Stimulated activated CD8-positive, alpha-beta memory T cell treated with anti-CD3 and anti-CD28 coated beads, Interleukin-2, amount 100 ng/mL, for 1 hour (primary cell): ENCODE measurements at places on chromosomes 7 and 10.

GRCh38 chr7:80941208-80941758 lies 22.4 kb upstream of the SEMA3C start:
- no peak for DNase-seq

GRCh38 chr7:105875505-105875904 lies 894 bp downstream of the ATXN7L1 start:
- no peak for DNase-seq

- no peak for DNase-seq
These were observed 30.7 kb downstream of the CNNM2 start for GRCh38 chr10:102948786-102949185.

GRCh38 chr7:45140827-45141226 lies 16.8 kb upstream of the RAMP3 start:
- no peak for DNase-seq

DNA sequence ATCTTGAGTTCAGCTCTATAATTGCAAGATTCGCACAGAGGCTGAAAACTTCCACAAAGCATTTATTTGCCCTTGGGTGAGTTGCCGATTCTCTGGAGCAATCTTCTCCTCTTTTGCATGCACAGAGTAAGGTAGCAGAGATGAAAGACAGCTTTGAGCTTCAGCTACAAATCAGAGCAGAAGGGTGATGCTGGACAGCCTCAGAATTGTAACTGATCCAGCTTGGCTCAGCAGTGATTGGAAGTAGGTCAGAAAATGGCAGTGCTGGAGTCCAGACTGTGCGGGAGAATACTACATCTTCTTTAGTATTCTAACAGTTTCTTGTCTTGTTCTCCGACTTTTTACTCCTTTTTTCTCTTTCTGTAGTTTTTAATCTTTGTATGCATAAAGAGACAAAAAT lies 55.4 kb upstream of the CDC14C start:
- DNase-seq: no peak

GRCh38 chr10:101217450-101218281 lies 11.6 kb downstream of the LBX1 start:
- DNase-seq: no peak

GRCh38 chr7:13055732-13056368 lies 368.4 kb downstream of the ARL4A start:
- no peak for DNase-seq

GRCh38 chr7:142529591-142529990 lies 219.7 kb upstream of the PRSS1 start:
- no peak for DNase-seq

DNA sequence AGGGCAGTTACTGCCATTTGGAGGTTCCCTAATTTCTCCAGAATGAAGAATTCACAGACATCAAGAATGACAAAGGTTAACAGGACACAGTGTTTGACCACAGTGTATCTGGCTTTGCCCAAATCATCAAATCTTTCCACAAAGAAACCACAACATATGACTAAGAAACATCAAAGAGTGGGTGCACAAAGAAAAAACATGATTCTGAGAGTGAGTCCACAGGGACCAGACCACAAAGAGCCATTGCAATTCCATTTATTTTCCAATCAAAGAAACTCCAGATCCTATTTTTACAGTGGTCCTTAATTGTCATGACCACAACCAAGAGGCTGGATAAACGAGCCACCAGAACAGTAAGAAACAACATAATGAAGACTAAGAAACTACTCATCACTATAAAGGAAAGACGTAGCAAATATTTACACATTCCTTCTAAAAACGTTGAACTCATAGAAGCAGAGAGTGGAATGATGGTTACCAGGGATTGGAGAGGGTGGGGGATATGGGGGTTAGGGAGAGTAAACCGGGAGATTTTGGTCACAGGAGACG lies 286.5 kb downstream of the DOCK4 start:
- no peak for DNase-seq

GRCh38 chr10:34444223-34445183 lies 370.6 kb downstream of the PARD3 start:
- DNase-seq: no peak

DNA sequence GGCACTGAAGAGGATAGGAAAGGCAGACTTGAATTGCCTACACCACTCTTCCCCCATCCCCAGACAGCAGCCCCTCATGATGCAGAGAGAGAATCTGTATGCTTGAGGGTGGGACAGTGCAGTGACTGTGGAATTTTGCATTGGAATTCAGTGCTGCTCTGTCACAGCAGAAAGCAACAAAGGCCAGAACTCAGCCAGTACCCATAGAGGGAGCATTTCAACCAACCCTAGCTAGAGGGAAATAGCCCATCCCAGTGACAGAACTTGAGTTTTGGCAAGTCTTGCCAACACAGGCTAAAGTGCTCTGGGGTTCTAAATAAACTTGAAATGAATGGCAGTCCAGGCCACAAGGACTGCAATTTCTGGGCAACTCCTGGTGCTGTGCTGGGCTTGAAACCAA lies 80.4 kb downstream of the TES start:
- no peak for DNase-seq
